Cerebellar cortex (tissue), 1 donor: ENCODE measurements at places on chromosomes 1 and 21.

GRCh38 chr1:246427611-246428010 is 79.5 kb downstream of the SMYD3 start:
- DNase-seq: no peak

GRCh38 chr1:43879414-43879813 is 54.2 kb upstream of the ARTN start:
- no peak for DNase-seq

- DNase-seq: no peak
Observed at GRCh38 chr1:114741963-114742746, 15.6 kb downstream of the CSDE1 start.

- DNase-seq: no peak
Observed at GRCh38 chr1:198121056-198121826, 35.6 kb upstream of the NEK7 start.

GRCh38 chr1:153922076-153922971 is 448 bp downstream of the GATAD2B start:
- DNase-seq: no peak

DNA sequence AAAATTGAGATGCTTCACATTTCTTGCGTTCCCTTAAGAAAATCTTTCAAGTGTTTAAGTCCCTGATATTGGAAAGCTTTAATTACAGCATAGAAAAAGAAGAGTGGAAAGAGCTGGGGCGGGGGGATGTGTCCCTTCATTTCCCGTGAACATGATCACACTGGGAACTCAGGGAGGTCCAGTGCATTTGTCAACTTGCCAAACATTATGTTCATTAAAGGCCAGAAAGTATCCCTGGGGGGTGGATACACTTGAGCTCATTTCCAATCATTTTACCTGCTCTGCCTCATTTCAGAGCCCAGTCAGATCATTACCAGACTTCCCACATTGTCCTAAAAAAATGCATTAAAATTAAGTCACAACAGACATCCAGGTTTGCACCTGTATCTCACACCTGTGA is 123.6 kb upstream of the KCNJ15 start:
- no peak for DNase-seq

- DNase-seq: no peak
Observed at GRCh38 chr1:6897138-6897537, 111.9 kb downstream of the CAMTA1 start.

DNA sequence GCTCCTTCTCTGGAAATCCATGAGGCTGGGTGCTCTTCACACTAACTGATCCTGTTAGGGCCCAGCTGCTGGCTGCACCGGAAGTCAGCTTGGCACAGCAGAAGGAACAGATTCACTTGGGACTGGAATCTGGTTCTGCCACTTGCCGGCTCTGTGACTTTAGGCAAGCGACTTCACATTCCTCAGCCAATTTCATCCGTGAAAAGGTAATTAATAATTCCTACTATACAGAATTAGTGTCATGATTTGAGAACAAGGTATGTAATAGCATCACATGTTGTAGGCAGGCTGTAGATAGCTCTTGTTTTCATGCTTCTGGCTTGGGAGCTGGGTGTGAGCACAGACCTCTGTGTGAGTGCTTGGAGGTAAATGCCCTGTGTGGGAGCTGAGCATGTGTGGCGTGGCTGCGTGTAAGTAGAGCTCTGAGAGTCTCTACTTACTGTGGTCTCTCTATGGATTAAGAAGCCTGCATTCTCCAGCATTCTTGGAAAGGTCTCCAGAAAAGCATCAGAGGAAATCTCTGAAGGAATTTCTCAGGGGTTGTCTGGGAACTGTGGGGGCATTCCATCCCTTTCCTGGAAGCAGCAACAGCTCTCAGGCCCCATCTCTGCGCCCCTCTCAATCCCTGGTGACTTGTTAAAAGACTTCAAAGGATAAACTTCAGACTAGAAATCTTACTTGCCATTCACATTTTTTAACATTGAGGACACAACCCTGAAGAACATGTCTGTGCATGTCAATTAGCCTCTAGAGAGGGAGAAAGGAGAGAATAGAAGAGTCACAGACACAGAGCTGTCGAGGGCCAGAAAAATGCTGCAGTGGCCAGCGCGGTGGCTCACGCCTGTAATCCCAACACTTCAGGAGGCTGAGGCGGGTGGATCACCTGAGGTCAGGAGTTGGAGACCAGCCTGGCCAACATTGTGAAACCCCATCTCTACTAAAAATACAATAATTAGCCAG is 47.7 kb upstream of the PPM1J start:
- DNase-seq: no peak

- no peak for DNase-seq
Observed at GRCh38 chr1:228372183-228373003, 34.2 kb downstream of the TRIM11 start.

GRCh38 chr1:192706936-192707335 is 71.0 kb downstream of the RGS13 start:
- DNase-seq: no peak

- DNase-seq: no peak
Observed at GRCh38 chr21:34517491-34518245, 5.7 kb upstream of the KCNE1 start.

- DNase-seq: no peak
Observed at GRCh38 chr1:209659909-209660308, 7.7 kb upstream of the LAMB3 start.

DNA sequence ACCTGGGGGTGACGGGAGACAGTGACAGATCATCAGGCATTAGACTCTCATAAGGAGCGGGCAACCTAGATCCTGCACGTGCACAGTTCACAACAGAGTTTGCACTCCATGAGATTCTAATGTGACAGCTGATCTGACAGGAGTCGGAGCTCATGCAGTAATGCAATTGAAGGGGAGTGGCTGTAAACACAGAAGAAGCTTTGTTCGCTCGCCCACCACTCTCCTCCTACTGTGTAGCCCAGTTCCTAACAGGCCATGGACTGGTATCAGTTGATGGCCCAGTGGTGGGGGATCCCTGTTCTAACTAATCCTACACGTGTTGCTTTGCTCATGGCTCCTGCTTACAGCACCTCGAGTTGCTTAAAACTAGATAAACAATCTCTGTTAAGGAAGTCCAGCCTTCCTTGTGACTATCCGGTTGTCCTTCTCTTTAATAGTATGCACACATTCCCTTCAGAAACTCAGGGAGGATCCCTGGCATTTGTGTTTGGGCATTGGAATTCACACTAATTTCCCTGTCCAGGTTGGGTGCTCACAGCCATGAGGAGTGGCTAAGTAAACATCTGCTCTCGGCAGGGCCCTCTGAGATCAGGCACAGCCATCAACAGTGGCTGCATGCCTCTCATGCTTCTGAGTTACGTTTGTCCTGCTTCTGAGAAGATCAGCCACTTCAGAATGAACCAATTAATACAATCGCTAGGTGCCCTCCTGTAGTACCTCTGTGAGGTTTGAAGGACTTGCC is 21.1 kb upstream of the F3 start:
- no peak for DNase-seq

DNA sequence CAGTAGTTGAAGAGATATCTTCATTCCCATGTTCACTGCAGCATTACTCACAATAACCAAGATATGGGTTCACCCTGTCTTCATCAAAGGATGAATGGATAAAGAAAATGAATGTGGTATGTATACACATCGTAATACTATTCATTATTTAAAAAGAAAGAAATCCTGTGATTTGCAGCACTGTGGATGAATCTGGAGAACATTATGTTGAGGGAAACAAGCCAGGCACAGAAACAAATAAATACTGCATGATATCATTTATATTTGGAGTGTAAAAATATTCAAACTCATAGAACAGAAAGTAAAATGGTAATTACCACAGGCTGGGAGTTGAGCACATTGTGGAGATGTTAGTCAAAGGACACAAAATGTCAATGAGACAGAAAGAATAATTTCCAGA is 977.2 kb downstream of the AMY1C start:
- no peak for DNase-seq

DNA sequence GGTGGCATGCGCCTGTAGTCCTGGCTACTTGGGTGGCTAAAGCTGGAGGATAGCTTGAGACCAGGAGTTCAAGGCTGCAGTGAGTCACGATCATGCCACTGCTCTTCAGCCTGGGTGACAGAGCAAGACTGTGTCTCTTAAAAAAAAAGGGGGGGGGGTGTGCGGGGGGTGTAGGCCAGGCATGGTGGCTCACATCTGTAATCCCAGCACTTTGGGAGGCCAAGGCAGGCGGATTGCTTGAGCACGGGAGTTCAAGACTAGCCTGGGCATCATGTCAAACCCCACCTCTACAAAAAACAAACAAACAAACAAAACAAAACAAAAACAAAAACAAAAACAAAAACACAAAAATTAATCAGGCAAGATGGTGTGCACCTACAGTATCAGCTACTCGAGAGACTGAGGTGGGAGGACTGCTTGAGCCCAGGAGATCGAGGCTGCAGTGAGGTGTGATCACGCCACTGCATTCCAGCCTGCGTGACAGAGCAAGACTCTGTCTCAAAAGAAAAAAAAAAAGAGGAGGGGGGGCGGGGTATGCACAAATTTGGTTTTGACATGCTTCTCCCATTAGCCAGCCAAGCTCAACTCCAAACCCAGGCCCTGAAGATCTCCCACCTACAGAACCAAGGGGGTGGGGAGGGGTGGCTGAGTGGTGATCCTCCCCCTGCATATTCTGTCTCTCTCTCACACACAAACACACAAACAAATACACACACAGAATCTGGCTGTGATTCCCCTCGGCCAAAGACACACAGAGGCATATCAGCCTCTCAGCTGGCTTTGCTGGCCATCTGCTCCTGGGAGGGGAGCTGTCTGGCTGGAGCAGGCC is 3.1 kb downstream of the PTAFR start:
- no peak for DNase-seq

GRCh38 chr21:22981819-22982218 is 1983.6 kb downstream of the NCAM2 start:
- DNase-seq: no peak

GRCh38 chr1:207412845-207413244 is 41.3 kb upstream of the CR2 start:
- no peak for DNase-seq

DNA sequence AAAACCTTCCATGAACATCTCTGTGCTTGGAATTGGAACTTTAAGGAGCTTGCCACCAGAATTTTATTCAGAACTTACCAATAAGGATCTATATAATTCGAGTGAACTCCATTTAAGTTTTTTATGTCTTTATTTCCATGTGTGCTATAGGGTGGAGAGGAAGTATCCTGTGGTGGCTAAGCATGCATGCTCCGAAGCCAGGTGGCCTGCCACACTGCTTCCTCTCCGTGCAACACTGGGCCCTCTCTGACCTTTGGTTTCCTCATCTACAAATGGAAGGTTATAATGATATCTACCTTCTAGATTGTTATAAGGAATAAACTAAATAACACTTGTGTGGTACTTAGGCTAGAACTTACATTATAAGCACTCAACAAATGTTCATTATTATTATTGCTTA is 382.1 kb downstream of the PTPRC start:
- DNase-seq: no peak

- DNase-seq: no peak
Observed at GRCh38 chr1:89665941-89666340, 33.0 kb downstream of the LRRC8C start.

GRCh38 chr1:32464191-32464715 is 619 bp upstream of the ZBTB8B start:
- peak; percentile 74 for DNase-seq

- no peak for DNase-seq
Observed at GRCh38 chr1:59901770-59902388, 24.7 kb downstream of the CYP2J2 start.

DNA sequence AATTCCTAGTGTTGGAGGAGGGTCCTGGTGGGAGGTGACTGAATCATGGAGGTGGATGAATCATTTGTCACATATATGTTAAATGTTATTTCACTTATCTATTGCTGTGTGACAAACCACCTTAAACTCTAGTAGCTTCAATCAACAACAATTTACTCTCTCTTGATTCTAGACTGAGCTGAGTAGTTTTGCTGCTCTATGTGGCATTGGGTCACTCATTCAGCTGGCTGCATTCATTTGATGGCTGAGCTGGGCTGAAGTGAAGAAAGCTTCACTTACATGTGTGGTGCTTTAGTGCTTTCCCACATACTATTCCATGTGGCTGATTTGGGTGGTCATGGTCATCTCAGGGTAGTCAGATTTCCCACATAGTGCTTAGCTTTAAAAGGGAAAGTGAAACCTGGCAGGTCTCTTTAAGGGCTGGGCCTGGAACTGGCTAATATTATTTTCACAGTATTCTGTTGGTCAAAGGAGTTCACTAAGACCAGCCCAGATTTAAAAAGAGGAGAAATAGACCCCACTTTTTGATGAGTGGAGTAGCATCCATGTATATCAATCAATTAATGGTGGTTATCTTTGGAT is 10.5 kb downstream of the DNAH14 start:
- DNase-seq: no peak

DNA sequence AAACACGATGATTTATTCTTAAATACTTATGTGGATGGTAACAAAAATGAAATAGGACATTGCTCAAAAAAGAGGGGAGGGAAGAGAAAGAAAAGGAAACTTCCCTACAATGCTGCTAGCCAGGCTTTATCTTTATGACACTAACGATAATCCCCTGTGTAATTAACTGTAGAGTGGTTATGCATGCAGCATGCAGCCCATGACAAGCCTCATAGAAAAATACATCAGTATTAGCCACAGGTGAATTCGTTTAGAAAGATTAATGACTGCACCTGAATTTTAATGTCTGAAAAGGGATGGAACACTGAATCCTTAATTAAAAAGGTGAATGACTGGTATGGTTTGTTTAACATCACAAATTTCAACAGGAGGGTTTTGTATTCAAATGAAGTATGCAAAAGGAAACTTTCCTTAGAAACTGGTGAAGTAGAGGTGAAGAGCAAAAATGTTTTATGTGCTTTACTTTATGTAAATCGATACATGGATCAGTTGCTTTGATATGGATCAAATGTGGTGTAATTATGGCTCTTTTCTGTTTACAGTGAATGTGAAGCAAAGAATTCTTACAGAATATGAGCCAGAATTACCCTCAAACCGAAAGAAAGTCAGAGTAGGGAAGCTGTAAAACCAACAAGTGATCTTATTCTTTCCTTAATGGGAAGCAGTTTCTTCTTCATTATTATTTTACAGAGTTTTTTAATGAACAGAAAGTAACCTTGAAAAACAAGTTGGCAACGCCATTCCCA is 569.6 kb upstream of the ADGRL2 start:
- no peak for DNase-seq

DNA sequence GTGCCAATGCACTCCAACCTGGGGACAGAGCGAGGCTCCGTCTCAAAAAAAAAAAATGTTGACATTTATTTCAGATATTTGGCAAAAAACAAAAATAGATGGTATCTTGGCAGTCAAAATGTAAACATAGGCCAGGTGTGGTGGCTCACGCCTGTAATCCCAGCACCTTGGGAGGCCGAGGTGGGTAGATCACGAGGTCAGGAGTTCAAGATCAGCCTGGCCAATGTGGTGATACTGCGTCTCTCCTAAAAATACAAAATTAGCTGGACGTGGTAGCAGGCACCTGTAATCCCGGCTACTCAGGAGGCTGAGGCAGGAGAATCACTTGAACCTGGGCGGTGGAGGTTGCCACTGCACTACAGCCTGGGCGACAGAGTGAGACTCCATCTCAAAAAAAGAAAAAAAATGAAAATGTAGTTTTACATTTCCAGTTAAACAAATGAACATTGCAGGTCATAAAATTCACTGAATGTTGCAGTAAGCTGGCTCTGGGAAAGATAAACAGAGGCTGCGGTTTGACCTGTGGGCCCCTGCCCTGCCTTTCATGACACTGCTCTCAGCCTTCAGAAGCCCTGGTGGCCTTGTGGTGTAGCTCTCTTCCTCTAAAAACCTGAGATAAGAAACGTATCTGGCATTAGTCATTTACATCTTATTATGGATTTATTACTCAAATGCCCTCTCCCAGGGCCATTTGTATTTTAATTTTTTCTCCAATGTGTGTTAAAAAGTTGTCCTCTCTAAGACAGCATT is 12.2 kb upstream of the SLC44A3 start:
- DNase-seq: no peak

- no peak for DNase-seq
Observed at GRCh38 chr1:25948641-25949040, 42.4 kb upstream of the STMN1 start.
